Esophagus (tissue), 2 donors: ENCODE measurements at places on chromosomes 4 and X. TPM values are rescaled to one million over a fixed set of nuclear protein-coding genes. Genes with fewer than 3 reads are reported as not detected.

Gene NAP1L3
- 0.26 TPM for polyA plus RNA-seq

Gene SMIM43
- polyA plus RNA-seq = 0.04 TPM

Gene GAGE1
- not detected for polyA plus RNA-seq

Gene ARMCX6
- polyA plus RNA-seq = 27.3 TPM

Gene OSTC
- polyA plus RNA-seq = 81.1 TPM

Gene XG
- polyA plus RNA-seq = 12.6 TPM

Gene HPRT1
- 21.4 TPM for polyA plus RNA-seq

Gene GLUD2
- 0.52 TPM for polyA plus RNA-seq

Gene SMIM10
- polyA plus RNA-seq = 2.3 TPM

Gene CD99
- polyA plus RNA-seq = 198 TPM

Gene PABPC1L2B
- polyA plus RNA-seq = not detected

Gene HELT
- not detected for polyA plus RNA-seq

Gene SLC6A14
- 0.92 TPM for polyA plus RNA-seq

Gene MAGEB1
- not detected for polyA plus RNA-seq

Gene IL3RA
- polyA plus RNA-seq = 2.2 TPM

Gene STATH
- 0.07 TPM for polyA plus RNA-seq

Gene MAGEA8
- polyA plus RNA-seq = not detected

Gene XAGE1A
- polyA plus RNA-seq = not detected

Gene SULT1B1
- polyA plus RNA-seq = 0.26 TPM

Gene PLAC8
- 49.1 TPM for polyA plus RNA-seq
